ENCODE measurements at places on chromosomes 1 and 21.

- DNase-seq: no peak
Measured at GRCh38 chr21:31205412-31205811, 138.6 kb downstream of the TIAM1 start.

DNA sequence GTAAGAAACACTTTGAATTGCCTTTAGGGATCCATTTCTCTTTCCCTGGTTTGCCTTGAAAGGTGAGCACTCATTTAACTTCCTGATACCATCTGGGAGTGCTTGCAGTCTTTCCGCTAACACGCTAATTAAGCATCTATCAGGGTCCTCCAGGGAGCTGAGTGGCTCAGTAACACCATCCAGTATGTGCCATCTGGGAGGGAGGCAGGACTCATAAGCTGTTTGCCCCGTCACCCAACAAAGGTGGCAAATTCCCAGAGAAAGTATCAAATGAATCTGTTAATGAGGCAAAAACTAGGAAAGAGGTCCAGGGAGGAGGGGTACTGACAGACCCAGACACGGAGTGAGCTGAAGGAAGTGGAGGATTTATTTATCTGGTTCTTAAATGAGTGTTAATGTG is 430.9 kb downstream of the HLX start:
- no peak for DNase-seq

GRCh38 chr1:33792651-33793050 is 71.2 kb upstream of the HMGB4 start:
- DNase-seq: no peak

DNA sequence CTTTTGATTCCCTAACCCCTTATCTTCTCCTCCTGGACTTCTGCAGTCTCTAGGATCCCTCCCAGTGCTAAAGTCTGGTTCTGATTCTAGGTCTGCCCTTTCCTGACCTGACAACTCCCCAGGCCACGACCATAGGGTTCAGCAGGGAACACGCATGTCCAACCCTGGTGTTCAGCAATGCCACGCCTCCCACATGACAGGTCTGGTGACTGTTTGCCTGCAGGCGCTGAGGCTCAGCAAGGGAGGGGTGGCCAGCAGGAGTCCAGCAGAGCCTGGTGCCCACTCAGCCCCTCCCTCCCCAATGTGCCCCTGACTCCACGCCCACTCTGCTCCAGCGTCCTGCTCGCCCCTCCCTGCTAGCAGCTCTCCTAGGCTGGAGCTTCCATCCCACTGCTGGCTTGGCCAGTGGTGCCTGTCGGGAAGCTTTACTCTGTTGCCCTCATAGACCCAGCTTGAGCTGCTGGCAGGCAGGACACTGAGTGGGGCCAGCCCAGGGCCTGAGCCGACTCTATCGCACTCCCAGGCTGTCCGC is 17.3 kb downstream of the SLC9A1 start:
- DNase-seq: no peak

GRCh38 chr1:234704106-234704887 is 94.3 kb upstream of the IRF2BP2 start:
- peak; percentile 34 for DNase-seq

GRCh38 chr1:203305809-203306088 is 430 bp downstream of the BTG2 start:
- no peak for DNase-seq

DNA sequence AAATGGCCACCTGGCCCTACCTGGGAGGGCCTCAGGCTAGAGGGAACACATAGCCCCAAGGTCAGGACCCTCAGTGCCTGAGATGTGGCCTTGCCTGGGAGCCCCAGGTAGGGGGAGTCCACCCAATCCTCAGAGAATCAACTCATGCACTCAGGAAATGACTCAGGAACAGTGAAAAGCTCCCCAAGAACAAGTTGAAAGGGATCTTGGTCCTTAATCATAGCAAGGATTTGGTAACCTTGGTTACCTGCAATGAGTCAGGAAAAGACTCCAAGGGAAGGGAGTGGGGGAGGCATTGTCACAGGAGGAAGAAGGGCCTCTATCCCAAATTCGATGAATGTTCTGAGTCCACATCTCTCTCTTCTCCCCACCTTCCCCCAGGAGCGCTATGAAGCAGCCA is 17.0 kb downstream of the MAP7D1 start:
- no peak for DNase-seq

- no peak for DNase-seq
Measured at GRCh38 chr1:213041443-213041842, 9.6 kb upstream of the RPS6KC1 start.

DNA sequence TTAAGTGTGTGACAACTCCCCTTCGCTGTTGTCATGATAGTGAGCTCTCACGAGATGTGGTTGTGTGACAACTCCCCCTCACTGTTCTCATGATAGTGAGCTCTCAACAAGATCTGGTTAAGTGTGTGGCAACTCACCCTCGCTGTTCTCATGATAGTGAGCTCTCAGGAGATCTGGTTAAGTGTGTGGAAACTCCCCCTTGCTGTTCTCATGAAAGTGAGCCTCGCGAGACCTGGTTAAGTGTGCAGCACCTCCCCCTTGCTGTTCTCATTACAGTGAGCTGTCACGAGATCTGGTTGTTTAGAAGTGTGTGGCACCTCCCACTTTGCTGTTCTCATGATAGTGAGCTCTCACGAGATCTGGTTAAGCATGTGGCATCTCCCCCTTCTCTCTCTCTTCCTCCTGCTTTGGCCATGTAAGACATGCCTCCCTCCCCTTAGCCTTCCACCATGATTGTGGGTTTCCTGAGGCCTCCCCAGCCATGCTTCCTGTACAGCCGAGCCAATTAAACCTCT is 25.1 kb upstream of the LSS start:
- no peak for DNase-seq

DNA sequence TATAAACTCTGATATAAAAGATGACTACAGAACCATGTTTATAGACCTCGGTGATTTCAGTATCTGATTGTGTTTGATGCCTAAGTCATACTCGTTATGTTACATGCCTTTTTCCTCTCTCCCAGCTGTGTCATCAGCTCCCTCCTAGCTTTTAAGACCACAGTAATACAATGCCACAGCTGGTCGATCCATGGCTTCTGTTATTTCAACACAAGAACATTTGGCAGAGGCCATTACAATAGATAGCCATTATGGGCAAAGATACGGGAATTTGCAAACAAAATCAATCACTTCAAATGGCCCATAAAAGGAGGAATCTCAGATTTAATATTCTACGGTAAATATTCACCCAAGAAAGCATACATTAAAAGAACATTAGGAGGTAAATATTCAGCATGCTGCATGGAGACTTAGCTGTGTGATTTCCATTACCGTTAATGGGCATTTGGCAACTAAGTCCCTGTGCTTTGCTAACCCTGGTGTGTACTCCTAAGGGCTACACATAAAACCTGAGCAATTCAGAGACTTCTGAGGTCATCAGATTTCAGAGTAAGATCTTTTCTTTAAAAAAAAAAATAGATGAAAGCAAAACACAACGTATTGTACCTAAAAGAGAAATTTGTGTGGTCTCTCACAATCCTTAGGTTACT is 153.4 kb downstream of the PIGK start:
- DNase-seq: no peak

DNA sequence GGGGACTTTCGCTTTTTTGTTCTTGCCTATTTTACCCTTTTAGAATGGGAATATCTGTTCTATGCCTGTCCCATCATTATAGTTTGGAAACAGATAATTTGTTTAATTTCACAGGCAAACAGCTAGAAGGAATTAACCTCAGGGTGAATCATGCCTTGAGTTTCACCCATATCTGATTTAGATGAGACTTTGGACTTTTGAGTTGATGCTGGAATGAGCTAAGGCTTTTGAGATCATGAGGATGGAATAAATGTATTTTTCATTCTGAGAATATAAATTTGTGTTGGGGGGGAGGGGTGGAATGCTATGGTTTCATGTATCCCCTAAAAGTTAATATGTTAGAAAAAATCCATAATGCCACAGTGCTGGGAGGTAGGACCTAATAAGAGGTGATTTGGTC is 56.1 kb upstream of the TACSTD2 start:
- no peak for DNase-seq

DNA sequence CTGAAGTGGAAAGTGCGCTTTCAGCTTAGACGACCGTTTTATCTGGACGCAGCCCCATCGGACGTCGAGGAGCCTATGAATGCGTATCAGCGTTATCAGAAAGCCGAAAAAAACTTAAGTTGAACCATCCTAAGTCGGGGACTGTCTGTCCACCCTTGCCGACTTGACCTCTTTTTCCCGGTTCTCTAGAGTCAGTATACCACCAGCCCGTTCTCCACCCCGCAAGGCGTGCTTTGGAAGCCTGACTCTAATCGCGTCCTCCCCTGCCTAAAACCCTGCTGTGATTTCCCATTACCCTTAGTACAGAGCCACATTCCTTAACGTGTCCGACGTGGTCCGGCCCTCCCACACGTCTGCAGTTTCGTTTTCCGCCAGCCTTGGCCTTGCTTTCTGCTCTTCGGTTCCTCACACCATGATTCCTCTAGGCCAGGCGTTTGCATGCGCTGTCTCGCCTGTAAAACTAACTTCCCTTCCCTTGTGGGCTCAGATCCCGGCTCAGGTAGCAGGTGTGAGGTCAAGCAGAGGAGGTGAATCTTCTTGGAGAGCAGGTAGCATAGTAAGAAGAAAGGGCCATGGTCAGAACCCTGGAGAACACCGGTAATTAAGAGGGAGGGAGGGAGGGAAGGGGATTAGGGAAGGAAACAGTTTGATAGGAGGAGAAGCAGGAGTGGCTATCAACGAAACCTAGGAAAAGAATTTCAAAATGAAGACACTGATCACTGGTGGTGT is 865 bp downstream of the ADPRS start:
- no peak for DNase-seq
